ENCODE measurements at places on chromosomes 5 and 9.

GRCh38 chr5:90233476-90233875, 176.1 kb downstream of the CETN3 start:
- DNase-seq, result no peak

DNA sequence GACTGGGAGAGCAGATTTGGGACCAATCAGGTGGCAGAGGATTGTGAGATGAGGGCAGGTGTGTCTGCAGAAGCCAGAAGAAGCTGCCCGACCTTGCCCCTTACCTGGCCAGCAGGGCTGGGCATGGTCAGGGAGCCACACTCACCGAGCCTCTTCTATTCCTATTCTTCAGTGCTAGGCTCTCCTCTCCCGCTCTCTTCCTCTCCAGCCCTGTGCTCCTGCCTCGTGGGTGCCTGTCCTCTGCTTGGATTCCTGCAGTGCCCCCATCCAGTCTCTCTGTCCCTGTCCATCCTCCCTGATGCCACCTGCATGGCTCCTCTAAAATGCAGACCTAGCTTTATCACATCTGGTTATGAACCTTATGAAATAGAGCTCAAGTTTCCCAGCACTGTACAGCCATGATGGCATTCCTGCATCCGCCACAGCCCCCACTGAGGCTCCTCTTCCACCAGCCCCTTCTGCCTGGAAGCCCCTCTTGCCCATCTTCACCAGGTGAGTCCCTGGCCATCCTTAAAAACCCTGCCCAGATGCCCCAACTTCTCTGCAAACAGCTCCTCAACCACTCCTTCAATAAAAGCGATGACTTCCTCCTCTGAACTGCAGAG, 8.2 kb downstream of the UBE2QL1 start:
- DNase-seq, result no peak

DNA sequence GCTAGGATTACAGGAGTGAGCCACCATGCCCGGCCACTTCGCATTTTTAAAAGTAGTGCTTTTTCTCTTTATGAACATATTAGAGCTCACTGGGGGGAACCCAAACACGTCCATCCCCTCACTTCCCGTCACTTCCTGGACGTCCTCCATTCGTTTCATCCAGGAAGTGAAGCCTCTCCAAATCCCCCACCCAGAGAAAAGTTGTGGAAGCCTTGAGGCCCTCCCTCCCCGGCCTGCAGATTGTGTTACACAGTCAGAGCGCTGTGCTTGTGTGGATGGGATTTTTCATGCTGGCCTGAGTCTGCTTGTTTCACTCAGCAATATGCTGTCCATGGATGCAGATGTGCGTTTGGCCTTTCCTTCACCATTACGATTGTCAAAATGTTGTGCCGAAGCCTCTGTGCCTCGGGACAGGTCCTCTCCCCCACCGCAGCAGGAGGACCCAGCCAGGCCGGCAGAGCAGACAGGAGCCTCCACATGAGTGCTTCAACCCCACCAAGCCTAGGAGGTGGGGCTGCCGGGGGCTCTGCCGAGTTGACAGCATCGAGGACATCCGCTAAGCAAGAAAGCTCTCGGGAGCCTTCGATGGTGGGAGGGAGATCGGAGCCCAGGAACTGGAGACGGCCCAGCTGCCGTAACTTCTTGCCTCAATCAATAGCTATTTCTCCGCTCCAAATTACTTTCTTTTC, 121.6 kb upstream of the PPP1R26 start:
- no peak for DNase-seq

- DNase-seq, result no peak
These were observed 71.3 kb downstream of the GLIS3 start for GRCh38 chr9:4228606-4229005.

DNA sequence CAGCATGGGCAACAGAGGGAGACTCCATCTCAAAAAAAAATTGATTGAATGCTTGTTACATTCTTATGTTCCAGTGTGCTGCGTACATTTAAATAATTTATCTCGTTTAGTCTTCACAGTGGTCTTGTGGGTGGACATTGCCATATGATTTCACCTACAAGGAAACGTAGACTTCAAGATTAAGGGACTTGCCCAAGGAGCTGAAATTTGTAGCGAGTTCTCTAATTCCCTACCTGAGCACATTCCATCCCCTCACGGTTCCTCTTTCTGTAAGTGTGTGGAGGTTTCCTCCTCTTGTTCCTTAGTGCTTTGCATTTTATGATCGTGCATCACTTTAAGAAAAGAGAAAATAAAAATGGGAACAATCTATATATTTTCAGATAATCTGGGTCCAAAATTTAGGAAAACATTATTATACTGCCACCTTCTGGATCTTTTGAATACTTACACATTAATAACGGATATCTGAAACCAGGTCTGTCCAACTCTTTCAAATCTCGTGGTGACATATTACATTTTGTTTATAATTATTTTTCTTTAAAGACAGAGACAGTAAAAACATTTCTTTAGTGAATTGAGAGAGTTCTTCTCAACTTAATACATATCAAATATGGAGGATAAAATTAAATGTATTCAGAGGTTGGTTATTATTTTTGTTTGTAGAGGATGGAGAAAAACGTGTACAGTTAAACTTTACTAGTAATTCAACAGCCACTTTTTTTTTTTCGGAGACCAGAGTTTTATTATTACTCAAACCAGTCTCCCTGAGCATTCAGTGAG, 29.9 kb upstream of the C7 start:
- no peak for DNase-seq

- DNase-seq, result no peak
These were observed 29.9 kb downstream of the HMCN2 start for GRCh38 chr9:130295431-130295830.

- DNase-seq, result no peak
These were observed 237.2 kb downstream of the FBXL7 start for GRCh38 chr5:15737036-15737821.

DNA sequence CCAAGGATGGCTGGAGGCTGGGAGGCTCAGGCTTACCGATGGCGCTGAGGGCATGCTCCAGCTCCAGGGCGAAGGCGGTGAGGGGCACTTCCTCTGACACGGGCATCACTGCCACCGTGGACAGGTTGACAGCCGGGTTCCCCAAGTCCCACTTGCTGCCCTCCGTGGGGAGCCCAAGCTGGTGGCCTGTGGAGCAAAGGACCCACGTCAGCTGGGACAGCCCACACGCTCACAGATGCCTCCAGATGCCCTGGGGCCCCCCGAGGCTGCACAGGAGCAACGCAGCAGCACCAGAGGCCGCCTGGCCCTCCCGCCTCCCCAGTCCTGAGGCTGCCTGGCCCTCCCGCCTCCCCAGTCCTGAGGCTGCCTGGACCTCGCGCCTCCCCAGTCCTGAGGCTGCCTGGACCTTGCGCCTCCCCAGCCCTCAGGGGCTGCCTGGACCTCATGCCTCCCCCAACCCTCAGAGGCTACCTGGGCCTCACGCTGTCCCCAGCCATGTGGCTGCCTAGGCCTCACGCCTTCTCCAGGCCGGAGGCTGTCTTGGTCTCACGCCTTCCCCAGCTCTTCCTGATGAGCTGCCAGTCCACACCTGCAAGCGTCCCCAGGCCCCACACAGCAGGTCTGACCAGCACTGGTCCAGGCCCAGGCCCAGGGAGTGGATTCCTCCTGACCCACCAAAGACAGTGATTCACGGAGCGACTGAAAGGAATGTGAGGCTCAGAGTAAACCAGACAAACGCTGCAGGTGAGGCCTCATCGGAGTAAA, 25.6 kb upstream of the NSMF start:
- no peak for DNase-seq

GRCh38 chr9:33250458-33250995, 10.6 kb downstream of the SPINK4 start:
- no peak for DNase-seq

- DNase-seq, result no peak
These were observed 47.6 kb downstream of the ADAMTS2 start for GRCh38 chr5:179297486-179298180.

DNA sequence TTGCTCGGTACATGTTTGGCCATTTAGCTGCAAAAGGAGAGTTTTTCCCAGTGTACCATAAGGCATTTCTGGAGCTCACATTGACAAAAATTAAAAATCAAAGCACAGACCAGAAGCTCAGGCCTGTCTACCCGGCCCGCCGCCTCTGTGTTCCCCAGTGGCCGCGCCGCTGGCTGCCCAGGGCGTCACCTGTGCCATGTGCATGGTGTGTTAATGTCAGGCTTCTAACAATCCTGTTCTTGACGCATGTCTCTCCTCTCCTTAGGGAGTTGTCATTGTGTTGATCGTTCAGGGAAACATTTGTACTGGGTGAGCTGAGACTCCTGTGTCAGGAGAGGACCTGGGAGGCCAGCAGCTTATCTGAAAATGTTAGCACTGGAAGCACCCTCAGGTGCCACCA, 9.6 kb upstream of the NTNG2 start:
- DNase-seq, result no peak

- DNase-seq, result no peak
These were observed 48.0 kb downstream of the RUSC2 start for GRCh38 chr9:35537913-35538312.

DNA sequence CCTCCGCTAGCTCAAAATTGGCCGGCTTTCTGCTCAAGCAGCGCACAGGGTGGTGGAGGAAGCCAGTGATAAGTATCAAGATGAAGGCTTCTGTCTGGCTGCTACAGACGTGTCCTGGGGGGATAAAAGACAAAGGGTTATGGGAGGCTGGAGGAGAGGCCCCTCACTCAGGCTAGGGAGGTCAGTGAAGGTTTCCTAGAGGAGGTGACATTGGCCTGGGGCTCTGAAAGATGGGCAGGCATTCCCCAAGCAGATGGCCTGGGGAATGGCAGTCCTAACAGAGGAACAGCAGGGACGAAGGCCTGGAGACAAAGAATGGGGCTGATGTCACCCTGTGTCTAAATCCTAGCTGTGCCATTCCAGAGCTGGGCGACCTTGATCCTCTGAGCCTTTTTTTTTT, 32.3 kb downstream of the OLFML2A start:
- no peak for DNase-seq

DNA sequence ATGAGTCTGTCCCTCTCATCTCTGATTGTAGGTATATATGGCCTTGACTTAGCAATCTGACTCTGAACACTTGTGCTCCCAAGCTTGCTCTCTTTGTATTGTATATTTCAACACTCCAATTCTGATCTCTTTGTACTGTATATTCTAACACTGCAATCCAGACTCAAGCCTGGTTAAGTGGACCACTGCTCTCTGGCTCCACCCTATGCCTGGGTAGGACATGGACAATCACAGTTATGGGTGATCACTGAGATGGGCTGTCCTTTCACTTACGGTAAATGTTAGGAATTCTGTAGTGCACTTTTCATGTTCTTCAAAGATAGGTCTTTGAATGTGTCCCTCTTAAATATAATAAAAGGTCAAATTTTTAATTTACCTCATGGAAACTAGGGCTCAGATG, 165.1 kb downstream of the TLR4 start:
- DNase-seq, result no peak

DNA sequence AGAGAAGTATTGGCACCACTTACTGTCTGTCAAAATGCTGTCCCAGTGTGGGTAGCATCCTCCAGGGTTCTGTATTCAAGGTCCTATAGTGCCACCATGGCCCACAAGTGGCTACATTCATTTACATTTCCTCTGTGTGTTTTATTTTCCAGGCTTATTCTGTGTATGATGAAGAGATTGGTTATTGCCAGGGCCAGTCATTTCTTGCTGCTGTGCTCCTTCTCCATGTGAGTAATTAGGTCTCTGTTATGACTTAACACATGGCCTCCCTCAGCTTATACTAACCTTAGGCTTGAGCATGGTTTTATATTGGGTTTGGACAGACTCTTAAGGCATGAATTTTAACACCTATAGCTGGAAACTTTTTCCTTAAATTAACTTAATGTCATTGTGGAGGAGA, 36.7 kb downstream of the GPR21 start:
- DNase-seq, result no peak

DNA sequence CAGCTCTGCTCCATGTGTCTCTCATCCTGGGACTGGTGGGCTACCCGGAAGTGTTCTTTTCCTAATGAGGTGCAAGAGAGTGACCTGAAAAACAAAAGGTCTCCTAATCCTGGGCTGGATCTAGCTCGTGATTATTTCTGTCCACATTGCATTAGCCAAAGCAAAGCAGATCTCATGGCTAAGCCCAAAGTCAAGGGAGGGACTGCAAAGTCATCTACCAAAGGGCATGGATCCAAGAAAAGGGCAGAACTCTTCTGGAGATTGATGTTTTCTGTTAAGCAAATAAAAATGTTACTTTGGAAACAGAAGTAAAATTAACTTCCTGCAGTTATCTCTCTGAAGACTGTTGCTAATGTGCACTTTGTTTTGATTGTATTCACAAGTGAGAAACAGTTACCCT, 225.2 kb downstream of the CFAP90 start:
- no peak for DNase-seq

- no peak for DNase-seq
These were observed 290.7 kb upstream of the IL12B start for GRCh38 chr5:159620853-159621540.

DNA sequence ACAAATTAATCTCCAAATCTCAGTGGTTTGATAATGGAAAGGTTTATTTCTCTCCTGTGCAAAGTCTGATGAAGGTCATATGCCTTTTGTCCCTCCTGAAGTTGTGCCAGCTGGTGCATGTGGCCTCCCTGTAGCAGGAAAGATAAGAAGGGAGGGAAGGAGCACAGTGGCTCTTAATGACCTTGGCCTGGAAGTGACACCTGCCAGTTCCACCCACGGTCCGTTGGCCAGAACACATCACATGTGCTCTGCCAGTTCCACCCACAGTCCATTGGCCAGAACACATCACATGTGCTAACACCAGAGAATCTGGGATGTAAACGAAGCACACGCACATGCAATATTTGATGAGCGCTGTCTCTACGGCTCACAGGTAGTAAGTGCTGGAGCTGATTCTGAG, 130.9 kb downstream of the DOCK2 start:
- DNase-seq, result no peak

DNA sequence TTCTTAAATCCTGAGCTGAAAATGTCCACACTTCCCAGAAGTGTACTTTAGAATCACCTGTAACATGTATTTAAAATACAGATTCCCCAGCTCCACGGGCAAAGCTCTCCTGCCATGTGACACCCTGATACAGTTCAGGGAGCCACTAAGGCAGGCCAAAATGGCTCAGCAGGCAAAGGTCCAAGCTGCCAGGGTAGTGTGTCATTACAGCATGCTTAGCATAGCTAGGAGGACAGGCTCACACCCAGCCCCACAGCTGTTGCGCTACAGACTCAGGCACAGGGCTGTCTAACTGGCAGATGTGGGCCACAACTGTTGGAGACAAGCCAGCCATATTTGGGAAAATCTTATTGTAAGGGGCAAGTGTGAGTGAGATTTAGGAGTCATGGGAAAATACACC, 73.0 kb downstream of the C9orf85 start:
- no peak for DNase-seq

Measured in activated CD4-positive, alpha-beta T cell treated with anti-CD3 and anti-CD28 coated beads for 24 hours (primary cell).